ENCODE measurements at places on chromosomes 6 and 20. TPM values are rescaled to one million over a fixed set of nuclear protein-coding genes. Genes with fewer than 3 reads are reported as not detected.

The SYTL3 gene
- 1.3 TPM for total RNA-seq

The HLA-F gene
- 19.9 TPM for total RNA-seq

The DDO gene
- total RNA-seq, result 0.53 TPM

The IFNGR1 gene
- total RNA-seq, result 64.4 TPM

The PREP gene
- total RNA-seq, result 22.8 TPM

The CDH4 gene
- 7.5 TPM for total RNA-seq

The ZFP64 gene
- total RNA-seq, result 22.0 TPM

The DEFB127 gene
- not detected for total RNA-seq

GRCh38 chr6:7566617-7567173, 23.3 kb upstream of the SNRNP48 start:
- no peak for DNase-seq

DNA sequence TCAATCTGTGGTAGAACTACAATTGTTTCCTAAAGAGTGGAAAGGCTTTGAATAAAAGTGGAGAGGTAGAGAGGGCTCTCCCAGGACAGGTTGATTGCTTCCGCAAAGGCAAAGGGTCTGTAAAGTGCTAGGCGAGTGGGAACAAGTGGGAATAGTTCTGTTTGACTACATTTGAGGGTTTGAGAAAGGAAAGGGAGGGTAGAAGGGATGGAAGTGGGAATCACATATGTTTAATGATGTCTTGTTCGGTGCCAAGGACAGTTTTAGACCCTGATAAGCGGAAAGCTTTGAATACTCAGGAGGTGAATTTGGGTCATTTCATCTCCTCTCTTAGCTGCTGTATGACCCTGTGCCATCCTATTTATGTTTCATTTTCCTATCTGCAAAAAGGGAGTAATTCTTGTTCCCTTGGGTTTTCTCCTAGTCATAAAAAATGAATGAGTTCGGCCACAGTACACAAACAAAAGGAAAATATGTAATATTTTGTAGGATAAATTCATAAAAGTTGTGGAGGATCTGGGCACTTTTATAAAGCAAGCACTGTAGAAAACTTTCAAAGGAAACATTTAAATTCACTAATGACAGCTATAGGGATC, 1.7 kb upstream of the PIM1 start:
- no peak for DNase-seq

- no peak for DNase-seq
Measured at GRCh38 chr6:130927305-130927704, 100.1 kb downstream of the SMLR1 start.

- no peak for DNase-seq
Measured at GRCh38 chr6:55980627-55981211, 105.3 kb upstream of the BMP5 start.

DNA sequence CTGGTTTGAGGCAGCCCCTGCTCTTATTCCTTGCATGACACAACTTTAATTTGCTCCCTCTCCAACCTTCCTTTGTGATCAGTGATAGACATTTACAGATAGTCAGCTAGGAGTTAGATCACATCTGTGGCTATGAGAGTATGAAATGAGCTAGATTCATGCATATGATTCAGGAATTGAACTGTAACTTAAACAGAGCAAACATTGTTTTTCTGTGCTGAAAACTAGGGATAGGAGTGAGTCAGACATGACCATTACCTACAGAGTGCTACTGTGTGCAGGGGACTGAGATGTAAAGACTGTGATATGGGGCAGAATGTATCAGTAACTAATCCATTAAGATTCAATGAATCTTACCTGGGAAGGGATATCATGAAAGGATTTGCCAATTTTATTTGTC, 279.4 kb upstream of the SPTLC3 start:
- DNase-seq, result no peak

GRCh38 chr6:163828038-163828795, 413.7 kb downstream of the QKI start:
- DNase-seq, result no peak

DNA sequence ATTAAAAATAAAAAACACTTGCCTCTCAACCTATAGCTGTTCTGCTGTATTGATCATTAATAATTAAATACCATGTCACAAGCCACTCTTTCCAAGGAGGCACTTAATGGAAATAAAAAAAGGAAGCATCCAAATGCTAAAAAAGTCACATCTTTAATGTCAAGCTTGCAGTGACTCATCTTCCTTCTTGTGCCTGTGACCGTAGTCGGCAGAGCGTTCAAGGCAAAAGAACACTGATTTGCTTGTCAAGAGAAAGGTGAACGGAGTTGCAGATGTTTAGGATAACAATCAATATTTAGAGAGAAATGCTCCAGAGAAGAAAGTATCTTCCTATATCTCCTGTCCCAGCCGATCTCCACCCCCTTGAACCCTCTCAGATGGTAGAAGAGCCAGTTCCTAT, 341.0 kb upstream of the OPRM1 start:
- no peak for DNase-seq

GRCh38 chr6:110158479-110158878, 21.0 kb downstream of the WASF1 start:
- DNase-seq, result no peak

- no peak for DNase-seq
Measured at GRCh38 chr6:149918151-149918905, 4.6 kb downstream of the RAET1G start.

- no peak for DNase-seq
Measured at GRCh38 chr6:117157448-117157847, 107.9 kb upstream of the VGLL2 start.

DNA sequence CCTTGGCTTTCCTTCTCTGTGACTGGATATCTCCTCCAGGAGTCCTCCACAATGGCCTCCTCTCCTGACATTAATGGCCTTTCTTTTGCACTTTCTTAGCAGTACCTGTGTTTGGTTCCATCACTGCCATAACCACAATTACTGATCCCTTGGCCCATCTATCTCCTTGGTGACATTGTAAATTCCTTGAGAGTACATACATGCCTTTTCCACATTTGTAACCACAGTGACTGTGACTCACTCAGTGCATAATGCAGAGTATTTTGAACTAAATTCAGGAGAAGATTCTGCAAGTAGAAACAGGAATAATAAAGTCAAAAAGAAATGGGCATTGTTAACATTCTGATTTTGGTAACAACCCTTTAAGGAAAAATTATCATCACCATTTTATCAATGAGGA, 197.2 kb upstream of the SOX4 start:
- no peak for DNase-seq

DNA sequence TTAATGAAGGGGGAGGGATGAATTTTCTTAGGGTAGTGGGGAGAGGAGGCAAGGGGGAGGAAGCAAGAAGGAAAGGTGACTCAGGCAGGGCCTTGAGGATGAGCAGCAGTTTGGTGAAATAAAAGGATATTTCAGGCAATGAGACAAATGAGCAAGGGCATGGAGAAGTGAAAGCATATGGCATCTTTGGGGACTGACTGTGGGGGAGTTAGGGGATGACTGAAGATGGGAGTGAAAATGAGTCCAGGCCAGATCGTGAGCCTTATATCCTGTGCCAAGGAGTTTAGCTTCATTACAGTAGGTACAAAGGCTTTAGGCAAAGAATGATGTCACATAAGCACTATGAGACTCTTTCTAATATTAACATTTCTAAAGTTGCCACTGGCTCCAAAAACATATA, 51.9 kb downstream of the ILRUN start:
- DNase-seq, result no peak

DNA sequence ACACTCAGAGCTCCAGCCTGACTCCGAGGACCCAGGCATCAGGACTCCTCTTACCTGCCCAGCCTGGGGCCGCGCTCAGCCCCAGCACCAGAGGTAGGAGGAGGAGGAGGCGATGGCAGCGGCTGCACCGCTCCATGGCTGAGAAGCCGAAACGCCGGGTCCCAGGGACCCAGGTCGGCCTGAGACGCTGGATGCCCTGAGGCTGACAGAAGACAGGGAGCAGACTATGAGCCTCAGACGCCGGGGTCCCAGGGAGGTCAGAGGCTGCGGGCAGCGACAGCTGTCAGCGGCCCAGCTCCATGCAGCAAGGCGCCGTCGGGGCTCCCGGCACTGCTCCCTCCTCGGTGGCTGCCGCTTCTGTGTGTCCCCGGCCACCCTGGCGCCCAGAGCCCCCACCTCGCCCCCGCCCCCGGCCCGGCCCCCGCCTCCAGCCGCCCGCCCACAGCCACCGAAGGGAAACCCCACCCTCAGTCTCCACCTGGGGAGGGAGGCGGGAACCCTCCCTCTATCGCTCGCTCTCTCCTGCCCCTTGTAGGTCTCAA, at the start of gene COL11A2:
TSS of gene COL11A2 (minus strand) at position 363 of the 542 bp plus-strand sequence. CDS start at position 136, 227 bp downstream.
- no peak for DNase-seq

- DNase-seq, result no peak
Measured at GRCh38 chr6:169501777-169502313, 200.0 kb downstream of the WDR27 start.

GRCh38 chr20:51121901-51122412, 99.0 kb upstream of the KCNG1 start:
- DNase-seq, result no peak

- no peak for DNase-seq
Measured at GRCh38 chr20:5818346-5818681, 68.1 kb downstream of the SHLD1 start.

DNA sequence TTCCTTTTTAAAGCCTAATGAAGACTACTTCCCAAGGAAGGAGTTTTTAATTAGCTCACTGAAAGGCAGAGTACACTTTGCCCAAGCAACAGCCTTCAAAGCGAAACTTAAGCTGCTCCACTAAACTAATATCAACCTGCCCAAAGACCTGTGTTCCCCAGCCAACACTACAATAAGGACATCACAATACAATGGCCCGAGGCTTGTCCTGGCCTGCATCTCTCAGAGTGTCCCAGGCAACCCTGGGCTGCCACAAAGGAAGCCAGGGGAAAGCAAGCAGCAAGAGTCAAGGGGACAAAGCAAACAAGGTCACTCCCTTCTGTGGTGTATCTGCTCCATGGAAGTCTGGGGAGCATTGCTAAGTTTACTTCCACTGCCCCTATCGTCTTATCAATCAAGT, 52.3 kb downstream of the PIGU start:
- DNase-seq, result no peak

GRCh38 chr6:37316071-37316470, 37.7 kb upstream of the RNF8 start:
- no peak for DNase-seq

- no peak for DNase-seq
Measured at GRCh38 chr6:33597551-33598322, 17.7 kb upstream of the BAK1 start.

DNA sequence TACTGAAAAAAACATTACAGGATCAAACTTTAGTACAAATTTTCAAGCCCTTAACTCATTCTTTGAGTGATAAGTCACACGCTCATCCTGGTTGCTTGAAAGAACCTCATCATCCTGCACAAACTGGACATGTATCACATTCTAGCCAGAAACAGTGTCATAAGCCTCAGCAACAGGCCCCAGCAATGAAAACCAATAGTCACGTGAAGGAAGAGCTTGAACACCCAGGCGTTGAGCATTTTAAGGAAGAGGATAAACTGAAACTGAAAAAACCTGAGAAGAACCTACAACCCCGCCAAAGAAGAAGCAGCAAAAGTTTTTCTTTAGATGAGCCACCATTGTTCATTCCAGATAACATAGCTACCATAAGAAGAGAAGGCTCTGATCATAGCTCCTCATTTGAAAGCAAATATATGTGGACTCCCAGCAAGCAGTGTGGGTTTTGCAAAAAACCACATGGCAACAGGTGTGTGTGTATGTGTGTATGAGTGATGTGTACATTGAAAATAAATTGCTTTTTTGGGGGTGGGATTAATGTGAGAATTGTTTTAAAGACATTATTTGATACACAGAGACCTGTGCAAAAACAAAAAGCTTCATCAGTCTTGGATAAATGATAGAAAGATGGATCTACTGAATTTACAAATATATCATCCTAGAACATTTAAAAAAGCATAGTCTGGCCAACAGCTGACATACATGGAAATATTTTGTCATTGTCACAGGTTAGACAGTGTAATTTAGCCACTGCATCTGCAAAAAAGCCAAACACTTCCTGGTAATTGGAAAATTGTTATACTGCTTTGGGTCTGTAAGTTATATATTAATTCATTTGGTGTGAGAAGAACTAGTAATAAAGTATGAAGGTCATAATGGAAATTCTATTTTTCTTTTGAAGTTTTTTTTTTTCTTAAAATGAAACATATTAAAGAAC, 50.1 kb downstream of the PHF3 start:
- DNase-seq, result no peak

DNA sequence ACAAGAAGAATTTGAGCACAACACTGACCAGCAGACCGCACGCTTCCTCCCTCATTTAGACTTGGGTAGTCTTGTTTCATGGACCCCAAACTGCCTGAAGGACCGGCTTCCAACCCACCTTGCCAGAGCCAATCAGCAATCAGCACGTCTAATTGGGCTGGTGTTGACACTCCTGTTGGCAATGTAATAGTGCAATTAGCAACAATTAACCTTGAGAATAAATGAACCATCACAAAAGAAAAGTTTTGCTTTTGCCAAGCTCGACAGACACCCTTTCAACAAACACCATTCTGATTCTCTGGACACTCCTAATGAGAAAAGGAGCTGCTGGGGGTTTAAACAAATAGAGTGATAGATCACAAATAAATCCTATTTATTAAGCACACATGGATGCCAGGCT, 61.0 kb downstream of the EDN3 start:
- no peak for DNase-seq

- no peak for DNase-seq
Measured at GRCh38 chr20:20519269-20519668, 151.4 kb downstream of the INSM1 start.

DNA sequence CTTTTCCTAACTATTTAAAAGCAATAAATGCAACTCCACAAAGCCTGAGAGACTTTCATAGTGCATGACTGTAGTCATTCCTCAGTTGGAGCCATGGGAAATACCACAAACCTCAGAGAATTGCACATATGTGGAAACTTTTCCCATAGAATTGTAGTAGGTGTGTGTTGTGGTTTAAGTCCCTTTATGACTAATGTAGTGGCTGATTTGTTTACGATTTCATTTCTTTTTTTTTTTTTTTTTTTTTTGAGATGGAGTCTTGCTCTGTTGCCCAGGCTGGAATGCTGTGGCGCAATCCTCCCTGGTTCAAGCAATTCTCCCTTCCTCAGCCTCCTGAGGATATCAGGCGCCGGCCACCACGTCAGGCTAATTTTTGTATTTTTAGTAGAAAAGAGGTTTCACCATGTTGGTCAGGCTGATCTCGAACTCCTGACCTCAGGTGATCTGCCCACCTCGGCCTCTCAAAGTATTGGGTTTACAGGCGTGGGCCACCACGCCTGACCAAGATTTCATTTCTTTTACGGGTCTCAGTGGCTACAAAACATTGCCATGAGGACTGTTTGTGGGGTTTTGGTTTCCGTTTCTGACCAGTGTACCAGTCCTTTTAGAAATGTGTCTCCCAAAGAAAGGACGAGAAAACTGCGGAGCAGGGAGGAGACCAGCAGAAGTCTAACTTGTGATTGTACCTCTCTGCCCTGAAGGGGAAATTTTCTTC, 212.1 kb upstream of the MARCKS start:
- no peak for DNase-seq

GRCh38 chr6:168279403-168279935, 40.1 kb downstream of the DACT2 start:
- no peak for DNase-seq

DNA sequence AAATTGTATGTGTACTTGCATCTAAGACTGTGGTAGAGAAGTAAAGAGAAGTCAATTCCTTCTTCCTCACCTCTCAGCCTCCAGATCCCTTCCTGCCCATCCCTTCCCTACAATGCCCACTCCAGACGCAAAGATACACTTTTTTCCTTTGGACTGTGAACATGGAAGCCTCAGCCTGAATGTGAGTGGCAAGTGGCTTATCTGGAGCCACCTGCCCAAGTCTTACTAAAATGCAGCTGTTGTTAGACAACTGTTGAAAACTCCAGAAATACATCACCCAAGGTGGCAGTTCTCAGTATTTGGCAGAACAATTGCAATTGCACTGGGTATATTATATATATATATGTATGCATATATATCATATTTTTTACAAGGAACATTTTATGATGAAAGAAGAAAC, 7.5 kb downstream of the VGLL2 start:
- no peak for DNase-seq
